ENCODE measurements at places on chromosomes 3 and 15.

DNA sequence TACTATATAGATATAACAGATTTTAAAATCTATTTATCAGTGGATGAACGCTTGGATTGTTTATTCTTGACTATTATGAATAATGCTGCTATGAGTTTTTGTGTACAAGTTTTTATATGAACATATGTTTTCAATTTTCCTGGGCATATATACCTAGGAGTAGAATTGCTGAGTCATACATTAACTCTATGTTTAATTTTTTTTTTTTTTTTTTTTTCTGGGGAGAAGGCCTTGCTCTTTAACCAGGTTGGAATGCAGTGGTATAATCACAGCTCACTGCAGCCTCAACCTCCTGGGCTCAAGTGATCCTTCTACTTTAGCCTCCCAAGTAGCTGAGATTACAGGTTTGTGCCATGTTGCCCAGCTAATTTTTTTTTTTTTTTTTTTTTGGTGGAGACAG is 9.1 kb downstream of the CIDEC start:
- no peak for DNase-seq

- DNase-seq: peak; percentile 58
These were observed 152.9 kb downstream of the ATP10A start for GRCh38 chr15:25710184-25710583.

GRCh38 chr3:108338901-108339545 is 42.7 kb downstream of the HHLA2 start:
- no peak for DNase-seq

GRCh38 chr15:65287520-65287855 is 805 bp upstream of the PARP16 start:
- no peak for DNase-seq

DNA sequence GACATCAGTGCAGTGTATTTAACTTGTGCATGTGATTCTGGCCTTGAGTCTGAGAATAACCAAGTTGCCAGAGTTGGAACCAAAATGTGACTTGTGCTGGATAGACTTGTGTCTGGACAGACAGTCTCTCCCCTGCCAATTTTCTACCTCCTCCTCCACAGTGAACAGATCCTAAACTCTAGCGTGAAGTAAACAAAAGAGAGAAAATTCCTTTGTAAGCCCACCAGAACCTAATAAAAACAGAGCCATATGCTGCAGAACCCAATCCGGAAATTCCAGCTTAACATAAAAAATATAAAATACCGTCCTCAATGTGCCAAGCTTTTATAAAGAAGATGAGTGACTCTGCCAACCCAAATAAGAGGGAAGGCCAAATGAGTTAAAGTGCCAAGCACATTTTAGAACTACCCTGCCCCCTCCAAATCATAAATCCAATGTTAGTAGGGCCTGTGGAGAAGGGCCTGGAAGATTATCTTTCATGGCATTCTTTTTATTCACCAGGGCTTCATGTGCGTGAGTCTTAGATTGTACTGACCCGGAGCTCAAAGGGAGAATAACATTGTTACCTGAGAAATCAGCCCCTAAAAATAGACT is 344.6 kb upstream of the PROK2 start:
- DNase-seq: no peak
